ENCODE measurements at places on chromosomes 5 and 9.

DNA sequence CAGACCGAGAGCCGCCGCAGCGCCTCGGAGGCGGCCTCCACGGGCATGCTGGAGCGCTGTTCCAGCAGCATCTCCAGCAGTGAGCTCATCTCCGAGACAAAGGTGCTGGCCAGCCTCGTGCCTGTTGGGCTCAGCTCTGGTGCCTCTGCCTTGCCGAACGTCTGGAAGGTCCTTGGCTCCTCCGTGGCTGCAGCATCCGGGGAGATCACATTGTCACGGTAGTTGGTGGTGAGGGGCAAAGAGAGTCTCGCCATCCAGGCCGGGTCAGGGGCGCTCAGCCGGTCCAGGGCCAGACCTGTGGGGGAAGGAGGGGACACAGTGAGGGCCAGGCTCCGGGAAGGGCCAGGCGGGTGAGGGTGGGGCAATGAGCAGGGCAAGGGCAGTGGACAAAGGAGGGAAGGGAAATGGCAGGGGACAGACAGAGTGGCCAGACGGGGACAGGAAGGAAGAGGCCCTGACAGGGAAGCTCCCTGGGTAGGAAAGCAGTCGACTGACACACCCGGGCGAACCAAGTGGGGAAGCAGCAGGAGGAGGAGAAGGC is 12.4 kb downstream of the PCDH12 start:
- no peak for DNase-seq

DNA sequence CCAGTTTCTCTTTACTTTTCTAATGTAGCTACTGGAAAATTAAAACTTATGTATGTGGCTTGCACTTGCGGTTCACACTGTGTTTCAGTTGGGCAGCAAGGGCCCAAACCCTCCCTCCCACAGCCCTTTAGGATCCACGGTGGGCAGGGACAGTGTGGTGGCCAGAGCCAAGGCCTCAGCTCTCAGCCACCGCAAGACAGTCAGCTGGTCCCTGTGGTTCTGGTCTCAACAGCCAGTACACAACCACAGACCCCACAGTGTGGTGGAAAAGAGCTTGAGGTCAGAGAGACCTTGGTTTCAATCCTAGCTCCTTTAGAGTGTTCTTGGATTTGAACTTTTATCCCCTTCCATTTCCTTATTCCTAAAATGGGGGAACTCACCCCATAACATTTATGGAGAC is 153.0 kb upstream of the SMIM23 start:
- no peak for DNase-seq

- no peak for DNase-seq
These were observed 400.0 kb downstream of the ARRDC3 start for GRCh38 chr5:90983148-90983547.

DNA sequence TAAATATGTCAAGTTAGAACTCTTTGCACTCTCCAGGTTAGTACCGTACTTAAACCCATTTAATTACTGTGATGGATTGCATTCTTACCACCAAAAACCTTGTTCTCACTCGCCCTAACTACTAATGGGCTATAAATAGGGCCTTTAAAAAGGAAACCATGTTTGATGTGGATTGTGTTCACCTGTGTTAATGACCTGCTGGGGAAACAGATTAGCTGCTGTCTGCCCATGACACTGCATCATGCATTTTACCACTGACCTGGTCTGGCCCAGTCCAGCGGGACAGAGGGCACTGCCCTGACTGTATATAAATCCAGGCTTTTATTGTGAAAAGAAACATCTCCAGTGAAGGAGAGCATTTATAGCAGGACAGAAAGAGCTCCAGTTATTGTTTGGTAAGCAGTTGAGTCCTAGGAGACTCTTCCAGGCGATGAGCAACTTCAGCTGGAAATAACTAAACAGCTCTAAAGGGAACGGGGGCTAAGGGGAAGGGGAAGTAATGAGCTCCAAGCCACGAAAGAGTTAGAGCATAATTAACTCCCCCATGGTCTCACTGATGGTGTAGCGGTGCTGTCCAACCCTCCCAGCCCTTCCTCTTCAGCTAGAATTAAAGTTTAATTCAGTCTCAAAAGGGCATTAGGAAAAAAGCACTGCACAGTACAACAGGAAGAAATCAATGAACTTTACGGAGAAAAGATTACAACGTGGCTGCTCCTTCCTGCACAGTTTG is 303.1 kb downstream of the ENC1 start:
- DNase-seq, result no peak

- no peak for DNase-seq
These were observed 30.3 kb upstream of the AKNA start for GRCh38 chr9:114418053-114418452.

DNA sequence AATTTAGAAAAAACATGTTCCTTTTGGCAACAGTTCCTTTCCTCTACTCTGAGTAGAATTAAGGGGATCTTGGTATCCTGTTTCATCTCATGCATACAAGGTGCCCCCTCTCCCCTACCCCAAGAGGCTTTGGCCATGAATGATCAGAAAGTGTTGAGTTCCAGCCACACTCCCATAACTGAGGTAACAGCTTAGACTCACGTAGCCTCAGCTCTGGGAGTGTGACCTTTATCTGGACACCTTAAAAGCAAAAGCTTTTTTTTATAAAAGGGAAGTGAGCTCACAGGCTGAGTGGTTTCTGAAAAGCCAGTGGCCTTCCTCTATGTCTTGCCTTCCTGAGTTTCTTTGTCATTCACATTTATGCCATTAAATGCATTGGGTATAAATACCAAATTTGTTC is 900 bp upstream of the HAVCR2 start:
- no peak for DNase-seq

GRCh38 chr9:8825585-8826147 is 1026.1 kb upstream of the DMAC1 start:
- DNase-seq, result no peak

Measured in activated naive CD4-positive, alpha-beta T cell (primary cell).